ENCODE measurements at places on chromosomes 13 and 19.

GRCh38 chr13:104034891-104035290, 968.7 kb upstream of the SLC10A2 start:
- DNase-seq = no peak

DNA sequence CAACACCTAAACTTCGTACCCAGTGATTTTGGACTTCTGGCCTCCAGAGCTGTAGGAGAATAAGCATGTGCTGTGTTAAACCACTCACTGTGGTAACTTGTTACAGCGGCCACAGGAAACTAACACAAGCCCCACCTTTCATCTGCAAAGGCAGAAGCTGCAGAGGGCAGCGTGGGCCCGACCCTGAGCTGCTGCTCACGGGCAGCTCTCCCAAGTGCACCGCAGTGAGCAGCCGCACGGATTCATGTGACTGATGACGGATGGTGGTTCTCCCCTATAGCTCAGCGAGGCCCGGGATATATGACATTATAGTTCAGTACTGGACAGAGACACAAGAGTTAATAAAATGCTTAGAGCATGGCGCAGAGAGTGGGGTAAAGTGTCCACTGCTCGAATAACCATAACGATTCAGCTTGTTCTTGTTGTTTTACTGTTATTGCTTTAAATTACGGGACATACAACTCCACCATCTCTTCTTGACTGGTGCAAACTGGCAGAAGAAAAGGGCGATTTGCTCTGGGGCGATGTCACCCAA, 21.9 kb downstream of the VRK3 start:
- no peak for DNase-seq

GRCh38 chr13:52383366-52383765, 22.6 kb downstream of the THSD1 start:
- DNase-seq = no peak

DNA sequence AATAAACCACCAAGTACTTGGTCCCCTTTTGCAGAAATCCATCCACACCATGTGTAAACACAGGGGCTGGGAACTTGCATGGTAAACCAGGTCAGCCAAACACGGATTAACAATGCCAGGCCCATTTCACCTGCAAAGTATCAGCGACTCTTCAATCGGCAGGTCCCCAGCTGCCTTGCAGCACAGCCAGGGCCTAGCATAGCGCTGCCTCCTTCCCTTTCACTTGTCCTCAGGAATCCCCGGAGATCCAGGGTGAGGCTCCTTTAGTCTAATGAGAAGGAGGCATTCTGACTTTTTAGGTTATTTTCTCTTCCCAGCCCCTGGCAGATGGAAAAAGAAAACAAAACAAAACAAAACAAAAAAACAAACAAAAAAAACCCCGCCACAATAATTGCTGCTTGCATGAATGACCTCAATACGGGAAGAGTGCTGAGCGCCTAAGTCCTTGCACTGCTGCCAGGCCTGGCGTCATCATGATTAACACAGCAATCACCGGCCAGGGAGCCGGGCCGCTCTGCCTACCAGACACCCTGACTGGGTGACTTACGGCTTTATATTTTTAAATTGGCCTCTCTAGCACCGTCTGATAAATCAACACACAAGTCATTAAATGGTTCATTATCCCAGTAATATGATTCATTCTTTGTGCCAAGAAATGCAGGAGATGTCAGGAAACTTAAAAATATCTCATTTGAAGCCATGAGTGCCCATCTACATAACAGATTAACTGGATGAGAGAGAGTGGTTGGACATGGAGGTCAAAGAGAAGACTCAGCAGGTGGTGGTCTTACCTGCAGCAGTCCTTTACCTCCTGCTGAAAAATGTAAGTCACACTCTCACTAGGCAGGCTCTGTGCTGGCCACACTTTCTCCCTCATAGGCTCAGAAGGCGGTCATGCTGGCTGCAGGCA, 692.7 kb downstream of the UQCRFS1 start:
- no peak for DNase-seq

GRCh38 chr19:51564791-51565190, 6.3 kb upstream of the ZNF175 start:
- peak; percentile 49 for DNase-seq

DNA sequence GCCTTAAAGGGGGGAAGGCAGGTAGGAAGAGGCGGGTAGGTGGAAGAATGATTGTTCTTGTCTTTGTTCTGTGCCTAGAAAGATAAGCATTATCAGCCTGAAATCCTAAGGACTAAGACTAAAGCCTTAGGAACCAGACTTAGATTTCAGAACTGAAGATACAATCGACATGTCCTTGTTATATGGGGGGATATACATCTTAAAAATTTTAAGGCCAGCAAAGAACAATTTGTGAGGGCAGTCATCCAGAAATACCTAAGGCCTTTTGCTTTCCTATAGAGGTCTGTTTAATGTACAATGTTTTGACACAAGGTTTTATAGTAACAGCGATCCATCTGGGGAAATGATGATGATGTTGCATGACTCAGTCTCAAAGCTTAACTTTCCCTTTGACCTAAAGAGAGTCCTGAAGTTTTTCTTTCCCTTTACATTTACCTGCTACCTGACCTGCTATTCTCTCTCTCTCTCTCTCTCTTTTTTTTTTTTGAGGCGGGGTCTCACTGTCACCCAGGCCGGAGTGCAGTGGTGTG, 20.2 kb upstream of the CEACAM6 start:
- DNase-seq = no peak

- DNase-seq = peak; percentile 91
Observed at GRCh38 chr13:24270639-24271141, 38.7 kb upstream of the C1QTNF9 start.

DNA sequence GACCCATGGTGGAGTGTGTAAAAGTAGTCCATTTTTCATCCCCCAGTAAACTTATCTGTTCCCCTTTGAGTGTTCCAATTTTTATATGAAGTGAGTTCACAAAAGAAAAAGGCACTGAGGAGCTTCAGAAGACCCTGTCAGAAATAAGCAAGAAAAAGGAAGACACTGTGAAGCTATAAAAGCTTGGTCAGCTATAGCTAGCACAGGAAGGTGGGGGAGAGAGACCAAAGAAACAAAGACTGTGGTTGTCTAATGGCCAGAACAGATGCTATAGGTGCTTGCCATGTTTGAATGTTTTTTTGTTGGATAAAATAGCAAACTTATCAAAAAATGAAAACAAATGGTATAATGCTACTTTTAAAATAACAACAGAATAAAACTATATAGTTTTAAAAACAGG, 46.5 kb downstream of the RCBTB2 start:
- DNase-seq = no peak

DNA sequence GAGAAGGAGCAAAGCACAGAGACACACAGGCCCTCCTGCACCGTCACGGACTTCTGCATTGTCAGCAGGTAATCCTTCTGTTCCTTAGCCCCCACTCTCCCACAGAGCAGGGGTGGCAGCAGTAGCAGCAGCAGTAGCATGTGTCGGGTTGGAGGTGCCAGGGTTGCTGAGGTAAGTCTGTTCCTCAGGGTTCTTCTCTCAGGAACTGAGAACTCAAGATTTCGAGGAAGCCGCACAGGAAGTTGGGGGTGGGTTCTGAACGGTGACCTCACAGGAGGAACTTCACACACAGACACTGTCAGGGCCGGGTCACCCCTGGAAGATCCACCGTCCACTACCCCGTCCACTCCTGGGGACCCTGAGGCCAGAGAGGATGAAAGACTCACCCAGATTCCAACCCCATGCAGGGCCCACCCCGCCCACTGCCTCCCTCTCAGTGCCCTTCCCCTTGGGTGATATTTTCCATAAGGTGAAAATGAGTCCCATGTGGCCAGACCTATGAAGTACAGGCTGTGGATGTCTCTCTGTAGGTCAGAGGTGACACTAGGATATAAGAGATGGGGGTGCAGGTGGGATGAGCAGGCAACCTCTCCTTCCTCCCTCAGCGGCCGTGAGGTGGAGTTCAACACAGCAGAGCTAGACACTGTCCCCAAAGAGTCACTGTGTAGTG, at the start of gene SIGLEC12:
SIGLEC12 (minus strand) TSS at position 207 of the 670 bp plus-strand sequence; CDS start at position 140, 67 bp downstream.
- peak; percentile 67 for DNase-seq

GRCh38 chr19:53275480-53275879, 8.0 kb upstream of the VN1R4 start:
- DNase-seq = no peak

- DNase-seq = no peak
Observed at GRCh38 chr19:38561658-38562057, 56.1 kb downstream of the MAP4K1 start.
